Germinal center (tissue), 1 donor: ENCODE measurements at places on chromosomes 16 and 17.

DNA sequence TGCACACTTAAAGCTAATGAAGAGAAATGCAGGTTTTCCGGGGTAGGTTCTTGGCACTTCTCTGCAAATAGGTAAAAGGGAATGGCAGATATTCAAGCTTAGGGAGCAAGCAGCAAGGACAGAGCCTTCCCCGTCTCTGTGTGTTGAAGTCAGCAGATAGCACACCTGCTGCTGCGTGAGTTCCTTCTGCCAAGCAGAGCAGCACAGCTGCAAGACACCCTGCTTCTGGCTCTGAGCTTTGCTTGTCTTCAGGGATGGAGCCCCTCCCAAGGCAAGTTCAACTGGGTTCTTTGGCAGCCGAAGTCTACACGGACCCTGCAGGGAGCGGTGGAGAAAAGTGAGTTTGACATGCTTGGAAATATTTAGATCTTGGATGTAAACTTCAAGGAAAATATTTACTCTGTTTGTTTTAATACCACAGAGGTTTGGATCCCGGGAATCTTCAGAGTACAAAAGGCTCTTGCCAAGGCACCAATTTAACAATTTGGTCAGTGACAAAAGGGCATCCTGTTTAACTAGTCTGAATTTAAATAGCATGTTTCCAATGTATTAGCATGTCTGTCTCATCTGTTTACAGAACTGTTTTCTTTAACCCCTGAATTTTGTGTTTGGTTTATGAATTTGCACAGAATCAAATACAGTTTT is 113.4 kb upstream of the KCNJ16 start:
- no peak for DNase-seq

GRCh38 chr17:72575542-72576233 is 454.9 kb downstream of the SOX9 start:
- no peak for DNase-seq

- no peak for DNase-seq
Observed at GRCh38 chr17:55794725-55795482, 44.1 kb downstream of the PCTP start.

DNA sequence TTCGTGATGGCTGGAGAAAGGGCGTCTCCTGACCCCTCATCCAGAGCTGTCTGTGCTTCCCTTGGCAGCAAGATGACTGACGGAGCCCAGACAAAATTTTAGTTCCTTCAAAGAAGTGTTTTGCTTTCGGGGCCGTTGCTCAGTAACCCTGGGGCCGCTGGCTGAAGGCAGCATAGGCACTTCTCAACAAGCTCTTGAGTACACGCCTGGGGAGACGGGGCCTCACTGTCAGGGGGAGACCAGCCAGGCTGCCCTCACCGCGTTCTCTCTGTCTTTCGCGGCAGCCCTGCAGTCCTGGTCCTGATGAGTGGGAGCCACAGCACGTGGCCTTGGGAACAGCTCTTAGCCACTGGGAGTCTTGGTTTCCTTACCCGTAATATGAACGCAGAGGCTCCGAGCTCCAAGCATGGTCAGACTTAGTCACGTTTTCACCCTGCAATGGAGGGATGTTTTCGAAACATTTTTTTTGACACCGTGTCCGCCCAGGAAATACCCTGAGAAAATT is 86.0 kb downstream of the IRF8 start:
- DNase-seq: peak; percentile 42

DNA sequence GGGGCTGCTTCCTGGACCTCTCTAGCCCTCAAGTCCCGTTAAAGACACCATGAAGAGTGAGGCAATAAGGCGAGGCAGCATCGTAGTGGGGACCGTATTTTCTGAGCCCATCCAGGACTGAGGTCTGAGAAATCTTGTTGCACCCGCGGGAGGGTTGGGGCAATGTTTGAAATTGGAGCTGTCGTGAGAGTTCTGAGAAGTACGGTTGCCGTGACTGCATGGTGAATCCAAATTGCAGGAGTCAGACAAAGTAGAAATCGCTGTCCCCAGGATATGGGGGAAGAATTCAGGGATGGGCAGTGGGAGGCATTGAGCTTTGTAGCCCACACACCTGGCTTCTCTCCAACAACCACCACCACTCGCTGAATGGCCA is 42.0 kb upstream of the RPL38 start:
- DNase-seq: no peak

- DNase-seq: no peak
Observed at GRCh38 chr17:78746263-78746948, 35.7 kb downstream of the CYTH1 start.

DNA sequence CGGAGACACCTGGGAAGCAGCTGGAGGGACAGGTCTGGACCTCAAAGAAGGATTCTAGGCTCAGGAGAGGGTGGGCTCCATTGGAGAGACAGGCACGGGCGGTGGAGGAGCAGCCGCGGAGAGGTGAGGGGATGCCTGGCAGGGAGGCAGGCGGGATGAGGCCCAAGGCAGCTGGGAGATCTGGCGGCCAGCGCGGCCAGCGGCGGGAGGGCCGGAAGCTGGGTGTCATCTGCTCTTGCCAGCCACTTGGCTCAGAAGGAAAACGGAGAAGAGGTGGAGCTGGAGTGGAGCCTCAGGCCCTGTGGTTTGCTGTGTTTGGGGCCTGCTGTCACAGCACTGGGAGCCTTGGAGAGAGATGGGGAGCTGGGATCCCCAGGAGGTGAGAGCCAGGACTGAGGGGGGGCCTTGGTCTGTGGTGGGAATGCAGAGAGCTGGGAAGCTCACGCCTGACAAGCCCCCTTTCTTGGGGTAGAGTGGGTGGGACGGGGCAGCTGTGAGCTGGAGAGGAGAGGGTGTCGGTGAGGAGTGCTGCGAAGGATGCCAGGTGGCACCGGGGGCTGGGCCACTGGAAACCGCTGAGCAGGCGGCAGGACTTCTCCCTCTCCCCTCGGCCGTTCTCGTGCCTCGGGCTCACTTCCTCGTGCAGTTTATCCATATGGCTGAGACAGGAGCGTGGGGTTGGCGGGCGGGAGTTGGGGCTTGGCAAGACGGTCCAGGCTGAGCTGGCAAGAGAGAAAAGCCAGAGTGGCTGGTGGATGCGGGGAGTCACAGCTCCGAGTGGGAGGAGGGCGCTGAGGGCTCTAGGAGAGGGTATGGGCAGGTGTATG is 8.0 kb downstream of the TBC1D24 start:
- DNase-seq: no peak

DNA sequence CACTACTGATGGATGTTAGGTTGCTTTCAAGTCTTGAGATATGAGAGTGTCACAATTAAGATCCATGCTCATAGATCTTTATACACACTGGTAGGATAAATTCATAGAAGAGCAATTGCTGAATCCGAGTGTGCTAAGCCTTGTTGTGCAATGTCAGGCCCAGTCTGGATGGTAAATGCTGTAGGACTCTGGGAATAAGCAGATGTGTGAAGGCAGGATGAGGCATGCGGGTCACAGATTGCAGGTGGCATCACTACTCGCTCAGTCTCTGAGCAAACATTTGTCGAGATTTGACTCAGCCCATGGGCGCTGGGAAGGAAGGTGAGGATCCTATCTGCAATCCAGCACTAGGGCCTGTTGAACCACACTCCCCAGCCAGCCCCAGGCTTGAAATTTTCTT is 40.7 kb downstream of the TMEM186 start:
- DNase-seq: no peak

DNA sequence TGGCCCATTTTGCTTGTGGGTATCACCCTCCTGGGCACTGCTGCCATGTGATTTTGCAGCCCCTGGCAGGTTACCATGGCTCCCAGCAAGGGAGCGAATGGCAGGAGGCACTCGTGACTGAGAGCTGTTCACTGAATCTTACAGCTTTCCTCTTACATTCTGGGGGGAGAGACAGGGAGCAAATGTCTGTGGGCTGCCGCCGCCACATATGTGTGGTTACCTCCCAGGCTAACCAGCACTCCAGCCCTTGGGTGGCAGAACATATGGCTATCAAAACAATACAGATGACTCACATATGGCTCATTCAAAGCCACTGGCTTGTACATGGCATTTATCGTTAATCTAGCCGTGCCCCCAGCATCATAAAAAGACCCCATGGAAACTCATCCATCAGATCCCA is 19.8 kb downstream of the GTF3C1 start:
- DNase-seq: no peak

DNA sequence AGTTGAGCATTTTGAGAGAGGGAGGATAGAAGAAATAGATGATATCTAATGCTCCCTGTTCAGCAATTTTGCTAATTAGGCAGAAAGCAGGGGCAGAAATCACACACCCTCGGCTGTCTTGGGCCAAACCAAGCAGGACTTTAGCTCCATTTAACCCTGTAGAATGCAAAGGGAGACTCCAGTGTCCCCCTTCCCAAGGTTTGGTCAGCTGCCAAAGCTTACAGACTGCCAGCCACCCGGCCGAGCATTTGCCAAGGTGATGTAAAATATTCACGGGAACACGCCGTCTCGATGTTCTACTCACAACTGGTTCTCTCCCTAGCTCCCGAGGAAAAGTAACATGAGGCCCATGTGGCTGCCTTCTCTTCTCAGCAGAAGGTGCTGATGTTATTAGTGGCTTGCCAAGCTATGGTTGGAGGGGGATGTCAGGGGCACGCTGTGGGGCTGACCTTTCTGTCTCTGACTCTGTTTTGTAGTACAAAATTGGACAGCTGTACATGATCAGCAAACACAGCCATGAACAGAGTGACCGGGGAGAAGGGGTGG is 155.3 kb downstream of the PITPNC1 start:
- DNase-seq: no peak
